Activated naive CD4-positive, alpha-beta T cell (primary cell): ENCODE measurements at places on chromosomes 2 and 18.

- DNase-seq, result no peak
Measured at GRCh38 chr2:217662984-217663602, 339.7 kb downstream of the TNS1 start.

DNA sequence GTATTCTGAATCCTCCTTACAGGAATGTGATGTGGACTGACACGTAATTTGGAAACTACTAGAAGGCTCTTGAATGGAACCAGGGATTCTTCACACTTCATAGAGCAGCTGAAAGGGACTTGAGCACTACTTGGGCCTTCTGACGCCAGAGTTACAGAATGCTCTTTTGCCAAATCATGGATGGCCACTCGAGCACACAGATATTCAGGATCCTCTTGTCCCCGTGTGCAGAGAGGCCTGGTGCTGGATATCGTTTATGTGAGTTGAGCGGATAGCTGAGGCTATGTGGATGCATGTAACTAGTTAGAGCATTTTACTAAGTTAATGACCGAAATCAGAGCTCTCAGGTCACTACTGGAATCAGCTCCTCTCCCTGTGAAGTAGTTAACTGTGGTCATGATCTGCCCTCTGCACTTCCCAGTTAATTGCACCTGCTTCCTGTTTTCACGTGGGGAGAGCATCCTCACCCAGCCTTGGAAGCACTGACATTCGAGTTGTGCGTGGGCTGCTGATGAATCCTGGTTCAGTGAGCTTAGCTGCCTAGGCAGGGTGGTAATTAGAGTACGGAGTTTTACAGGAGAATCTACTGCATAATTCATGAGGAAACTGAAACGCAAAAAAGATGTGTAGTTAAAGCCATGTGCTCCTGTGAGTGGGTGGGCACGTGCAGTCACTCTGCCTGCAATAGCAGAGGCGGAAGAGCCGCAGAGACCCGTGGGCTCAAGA, 5.2 kb upstream of the TPO start:
- no peak for DNase-seq

- DNase-seq, result no peak
Measured at GRCh38 chr2:98020516-98020915, 24.8 kb upstream of the TMEM131 start.

- DNase-seq, result no peak
Measured at GRCh38 chr18:3885209-3885792, 435.3 kb downstream of the TGIF1 start.
